ENCODE measurements at places on chromosomes 5 and 9.
A peak's percentile ranks its signal among the peaks of the same experiment; 100 is the strongest.

GRCh38 chr9:94638335-94639060 is 820 bp downstream of the FBP1 start:
- H3K27ac ChIP-seq = no peak overlapping the region
- no peaks in the 10 kb centered on the region for H3K36me3 ChIP-seq
- H3K27me3 ChIP-seq = no peaks in the 10 kb centered on the region

- H3K27ac ChIP-seq = no peak overlapping the region
- H3K27me3 ChIP-seq = no peaks in the 10 kb centered on the region
- no peaks in the 10 kb centered on the region for H3K36me3 ChIP-seq
Observed at GRCh38 chr9:3648266-3648665, 122.5 kb upstream of the RFX3 start.

DNA sequence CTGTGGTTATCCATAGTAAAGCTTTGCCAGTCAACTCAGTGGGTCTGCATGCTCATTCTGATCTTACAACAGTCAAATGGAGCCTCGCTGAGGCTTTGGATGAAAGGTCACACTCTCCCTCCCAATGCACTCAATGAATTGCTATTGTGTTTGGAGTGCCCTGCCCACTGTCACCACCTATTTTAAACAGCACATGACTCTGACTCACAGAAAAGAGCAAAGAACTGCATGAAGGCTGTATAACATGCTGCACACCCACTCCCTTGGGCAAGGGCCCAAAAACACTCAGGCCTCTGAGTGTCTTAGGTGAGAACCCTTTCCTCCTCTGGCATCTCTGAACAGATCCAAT is 118.7 kb upstream of the CCDC112 start:
- no peak for DNase-seq
- H3K4me1 ChIP-seq = no peaks in the 10 kb centered on the region
- H3K27ac ChIP-seq = no peak overlapping the region
- no peaks in the 10 kb centered on the region for H3K36me3 ChIP-seq
- H3K27me3 ChIP-seq = no peaks in the 10 kb centered on the region
- H3K4me3 ChIP-seq = no peak overlapping the region

- H3K36me3 ChIP-seq = no peaks in the 10 kb centered on the region
- no peak for DNase-seq
- no peak overlapping the region for H3K27ac ChIP-seq
- H3K4me3 ChIP-seq = no peak overlapping the region
- H3K27me3 ChIP-seq = no peaks in the 10 kb centered on the region
Observed at GRCh38 chr9:75235632-75236031, 147.3 kb downstream of the OSTF1 start.

GRCh38 chr5:78649861-78650496 is 1.4 kb upstream of the LHFPL2 start:
- peaks cover 36% of the 10 kb centered on the region for H3K27me3 ChIP-seq

GRCh38 chr5:110838961-110839360 is 100.2 kb downstream of the SLC25A46 start:
- no peak for DNase-seq
- no peaks in the 10 kb centered on the region for H3K36me3 ChIP-seq
- H3K4me3 ChIP-seq = no peak overlapping the region
- H3K27ac ChIP-seq = no peak overlapping the region

- H3K27ac ChIP-seq = no peak overlapping the region
- H3K36me3 ChIP-seq = no peaks in the 10 kb centered on the region
- H3K4me3 ChIP-seq = no peak overlapping the region
Observed at GRCh38 chr5:10324518-10325370, 17.0 kb upstream of the CMBL start.

DNA sequence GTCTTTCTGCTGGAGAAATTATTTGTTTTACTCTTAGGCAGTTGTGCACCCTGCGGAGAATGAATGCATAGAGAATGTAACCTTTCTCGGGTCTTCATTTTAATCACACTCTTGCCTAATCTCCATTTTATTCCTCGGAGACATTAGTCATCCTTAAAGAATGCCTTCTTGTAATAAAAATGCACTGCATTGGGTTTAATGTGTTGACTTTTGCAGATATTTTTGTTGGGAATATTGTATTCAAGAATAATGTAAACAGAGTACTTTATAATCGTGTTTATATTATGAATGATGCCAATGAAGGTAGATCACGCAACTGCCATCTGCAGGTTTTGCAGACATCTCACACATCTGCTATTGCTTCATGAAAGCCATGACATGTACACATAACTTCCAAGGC is 1093.9 kb upstream of the CDH6 start:
- no peak for DNase-seq
- H3K4me1 ChIP-seq = no peaks in the 10 kb centered on the region
- no peaks in the 10 kb centered on the region for H3K36me3 ChIP-seq
- H3K27ac ChIP-seq = no peak overlapping the region

GRCh38 chr9:70526902-70527301 is 112.4 kb upstream of the KLF9 start:
- H3K27me3 ChIP-seq = no peaks in the 10 kb centered on the region
- H3K4me3 ChIP-seq = no peak overlapping the region
- no peaks in the 10 kb centered on the region for H3K36me3 ChIP-seq
- no peaks in the 10 kb centered on the region for H3K4me1 ChIP-seq
- no peak for DNase-seq
- no peak overlapping the region for H3K27ac ChIP-seq

DNA sequence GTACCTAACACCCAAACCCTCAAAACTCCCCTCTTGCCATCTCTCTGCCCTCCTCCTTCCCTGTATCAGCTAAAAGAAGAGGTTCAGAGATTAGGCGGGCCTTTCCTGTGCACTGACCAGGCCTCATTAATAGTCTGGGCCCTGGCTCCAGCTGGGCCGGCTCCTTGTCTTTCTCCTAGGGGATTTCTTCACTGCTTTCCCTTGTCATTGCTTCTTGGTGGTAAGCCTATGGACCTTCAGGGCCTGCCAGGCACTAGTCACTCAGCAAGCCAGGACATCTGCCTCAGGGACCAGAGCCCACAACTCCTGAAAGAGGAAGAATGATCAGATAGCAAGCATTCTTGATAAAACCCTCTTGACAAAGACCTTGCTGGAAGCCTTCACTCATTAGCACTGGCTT is 50.9 kb downstream of the MRRF start:
- DNase-seq = no peak
- H3K27ac ChIP-seq = no peak overlapping the region
- no peaks in the 10 kb centered on the region for H3K4me1 ChIP-seq
- H3K27me3 ChIP-seq = no peaks in the 10 kb centered on the region
- H3K4me3 ChIP-seq = no peak overlapping the region

- no peaks in the 10 kb centered on the region for H3K27me3 ChIP-seq
- no peak within 1 kb of the TSS for H3K4me3 ChIP-seq
- no peaks in the 10 kb centered on the region for H3K36me3 ChIP-seq
- no peak within 1 kb of the TSS for H3K27ac ChIP-seq
Observed at GRCh38 chr5:19987612-19988361, at the start of gene CDH18. TSS of gene CDH18 (minus strand) at chr5:19988200. CDS start at chr5:19838986, 149,214 bp downstream.

- H3K27me3 ChIP-seq = peaks cover 9% of the 10 kb centered on the region
- no peak overlapping the region for H3K27ac ChIP-seq
- H3K36me3 ChIP-seq = no peaks in the 10 kb centered on the region
- H3K4me3 ChIP-seq = no peak overlapping the region
- DNase-seq = no peak
Observed at GRCh38 chr9:121707477-121708424, 56.3 kb downstream of the DAB2IP start.

DNA sequence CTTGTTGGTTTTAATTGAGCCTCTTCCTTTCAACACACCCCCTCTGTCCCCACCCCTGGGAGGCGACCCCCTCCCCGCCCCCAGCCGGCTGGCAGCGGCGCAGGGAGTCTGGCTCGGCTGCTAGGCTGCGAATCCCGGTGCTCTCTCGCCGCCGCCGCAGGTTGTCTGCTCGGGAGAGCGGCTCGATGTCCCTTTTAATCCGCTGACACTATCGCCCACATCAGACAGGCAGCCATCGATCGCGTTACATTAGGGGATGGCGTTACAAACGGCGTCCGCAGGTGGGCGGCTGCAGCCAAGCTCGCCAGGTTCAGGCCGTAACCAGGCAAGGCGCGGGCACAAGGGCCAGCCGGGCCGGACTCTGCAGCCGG is 1.3 kb downstream of the NR2F1-AS1 start:
- no peaks in the 10 kb centered on the region for H3K36me3 ChIP-seq
- H3K4me1 ChIP-seq = peaks cover 11% of the 10 kb centered on the region
- H3K4me3 ChIP-seq = peak overlapping the region; percentile 46
- no peak overlapping the region for H3K27ac ChIP-seq
- H3K27me3 ChIP-seq = peaks cover 62% of the 10 kb centered on the region
- DNase-seq = peak; percentile 27

GRCh38 chr9:119559056-119559455 is 189.8 kb upstream of the BRINP1 start:
- no peaks in the 10 kb centered on the region for H3K4me1 ChIP-seq
- H3K4me3 ChIP-seq = no peak overlapping the region
- H3K27me3 ChIP-seq = peaks cover 10% of the 10 kb centered on the region
- H3K27ac ChIP-seq = no peak overlapping the region

DNA sequence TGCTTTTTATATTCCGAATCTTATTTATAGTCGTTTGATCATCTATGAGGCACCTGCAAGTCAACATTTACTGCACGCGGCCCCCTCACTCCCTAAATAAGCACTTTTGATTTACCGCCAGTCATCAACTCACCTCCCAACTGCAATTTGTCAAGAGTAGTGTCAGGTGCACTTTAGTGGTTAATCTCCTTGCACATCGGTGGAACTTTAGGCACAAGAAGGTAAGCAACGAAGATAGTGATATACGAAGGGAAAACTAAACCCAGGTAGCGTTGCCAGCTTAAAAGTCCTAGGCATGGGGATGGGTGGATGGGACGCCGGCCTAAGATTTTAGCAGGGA is 513 bp upstream of the RNF180 start:
- H3K36me3 ChIP-seq = no peaks in the 10 kb centered on the region
- H3K27ac ChIP-seq = no peak overlapping the region
- H3K4me3 ChIP-seq = no peak overlapping the region
- DNase-seq = no peak
- no peaks in the 10 kb centered on the region for H3K4me1 ChIP-seq

DNA sequence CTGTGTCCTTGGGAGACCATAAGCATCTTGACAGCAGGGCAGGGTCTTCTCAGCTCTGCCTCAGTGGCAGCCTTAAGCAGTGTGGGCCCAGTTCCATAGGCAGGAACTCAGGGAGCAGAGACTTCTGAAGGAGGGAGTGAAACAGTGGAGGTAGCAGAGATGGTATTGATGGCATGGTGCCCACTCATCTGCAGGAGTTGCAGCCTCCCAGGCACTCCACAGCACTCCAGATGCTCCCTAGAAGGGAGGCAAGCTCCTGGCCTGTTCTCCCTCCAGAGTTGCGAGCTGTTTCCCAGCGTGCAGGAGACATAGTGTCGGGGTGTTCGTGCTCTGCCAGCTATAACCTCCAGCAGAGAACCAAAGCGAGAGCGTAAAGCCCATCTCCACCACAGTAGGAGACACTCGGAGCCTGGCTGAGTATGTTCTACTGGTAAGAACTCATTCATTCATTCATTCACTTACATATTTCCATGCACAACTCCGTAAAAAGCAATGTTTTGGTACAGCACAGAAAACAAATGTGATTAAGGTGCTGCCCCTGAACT is 31.4 kb upstream of the UNC5A start:
- no peaks in the 10 kb centered on the region for H3K36me3 ChIP-seq
- no peak overlapping the region for H3K4me3 ChIP-seq
- H3K27ac ChIP-seq = no peak overlapping the region
- no peaks in the 10 kb centered on the region for H3K4me1 ChIP-seq
- DNase-seq = no peak

- no peaks in the 10 kb centered on the region for H3K4me1 ChIP-seq
- DNase-seq = no peak
- no peak overlapping the region for H3K4me3 ChIP-seq
- no peaks in the 10 kb centered on the region for H3K27me3 ChIP-seq
- H3K27ac ChIP-seq = no peak overlapping the region
Observed at GRCh38 chr5:138418444-138418843, 20.4 kb upstream of the REEP2 start.

- no peak for DNase-seq
- no peaks in the 10 kb centered on the region for H3K27me3 ChIP-seq
- no peak overlapping the region for H3K27ac ChIP-seq
- H3K36me3 ChIP-seq = no peaks in the 10 kb centered on the region
- no peaks in the 10 kb centered on the region for H3K4me1 ChIP-seq
- H3K4me3 ChIP-seq = no peak overlapping the region
Observed at GRCh38 chr5:76145945-76146344, 62.8 kb downstream of the SV2C start.
